ENCODE measurements at places on chromosomes 7 and 10. TPM values are rescaled to one million over a fixed set of nuclear protein-coding genes. Genes with fewer than 3 reads are reported as not detected.

Gene GPR141
- not detected for total RNA-seq

Gene CYP3A4
- total RNA-seq = not detected

Gene PHKG1
- 9.6 TPM for total RNA-seq

- DNase-seq = no peak
These were observed 156.2 kb upstream of the PRSS1 start for GRCh38 chr7:142593106-142593505.

Gene FAM237B
- total RNA-seq = not detected

DNA sequence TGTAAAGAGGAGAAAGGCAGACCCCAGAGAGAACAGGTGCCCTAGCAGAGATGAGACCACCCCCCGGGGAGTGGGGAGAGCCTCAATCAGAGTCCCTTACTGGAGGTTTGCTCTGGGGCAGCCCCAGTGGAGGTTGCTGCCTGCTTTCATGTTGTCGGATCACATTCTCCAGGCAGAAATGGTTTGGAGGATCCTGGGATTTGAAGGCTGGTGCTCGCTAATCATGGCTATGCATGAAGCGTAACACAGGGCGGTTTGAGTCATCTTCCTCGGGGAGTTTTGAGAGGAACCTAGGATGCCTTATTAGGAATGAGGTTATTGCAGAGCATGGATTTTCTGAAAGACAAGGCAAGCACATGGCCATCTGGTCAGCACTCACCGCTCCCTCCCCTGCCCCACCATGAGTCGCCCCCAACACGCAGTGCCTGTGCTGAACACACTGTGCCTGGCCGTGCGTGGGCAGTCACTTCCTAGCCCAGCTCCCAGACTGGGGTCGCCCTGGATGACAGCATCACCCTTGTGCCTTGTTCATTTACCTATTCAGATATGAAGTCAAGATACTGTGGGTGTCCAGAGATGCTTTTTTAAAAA is 319.9 kb downstream of the DPP6 start:
- DNase-seq = no peak

- DNase-seq = no peak
These were observed 199.8 kb downstream of the MAD1L1 start for GRCh38 chr7:2032876-2033407.

Gene ACBD5
- total RNA-seq = 25.8 TPM

- no peak for DNase-seq
These were observed 243.5 kb downstream of the ADK start for GRCh38 chr10:74394416-74394969.

Gene SPDYE1
- total RNA-seq = not detected

DNA sequence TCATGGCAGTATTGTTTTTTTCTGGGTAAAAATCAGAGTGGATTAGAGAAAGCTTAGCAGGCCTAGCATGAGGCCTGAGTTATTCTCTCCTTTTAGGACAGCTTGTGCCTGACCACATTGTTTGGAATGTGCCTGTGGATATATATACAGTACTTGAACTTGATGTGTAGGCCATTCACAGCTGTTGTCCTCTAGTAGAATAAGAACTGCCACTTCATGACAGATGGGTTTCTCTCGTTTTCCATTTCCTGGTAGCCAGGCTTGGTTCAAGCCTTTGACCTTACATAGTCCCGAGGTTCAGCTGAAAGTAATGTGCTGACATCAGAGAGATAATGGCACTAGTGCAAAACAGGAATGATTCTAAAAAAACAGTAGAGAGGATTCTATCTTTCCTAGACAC is 473.9 kb downstream of the AUTS2 start:
- DNase-seq = no peak

DNA sequence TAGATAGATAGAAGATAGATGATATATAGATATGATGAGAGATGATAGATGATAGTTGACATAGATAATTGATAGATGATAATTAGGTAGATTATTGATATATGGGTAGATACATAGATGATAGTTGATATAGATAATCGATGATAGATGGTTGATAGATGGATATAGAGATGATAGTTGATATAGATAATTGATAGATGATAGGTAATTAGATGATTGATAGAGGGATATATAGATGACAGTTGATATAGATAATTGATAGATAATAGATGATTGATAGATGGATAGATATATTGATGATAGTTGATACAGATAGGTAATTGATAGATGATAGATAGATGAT is 72.3 kb downstream of the PRR15 start:
- no peak for DNase-seq

Gene SUN3
- not detected for total RNA-seq

GRCh38 chr10:7487528-7487927 is 76.7 kb upstream of the SFMBT2 start:
- DNase-seq = no peak

GRCh38 chr10:16470747-16471146 is 33.9 kb downstream of the PTER start:
- DNase-seq = peak; percentile 9

Gene PRLHR
- not detected for total RNA-seq

GRCh38 chr10:42911359-42911758 is 128.8 kb downstream of the BMS1 start:
- DNase-seq = no peak

Gene BUD23
- 129 TPM for total RNA-seq

DNA sequence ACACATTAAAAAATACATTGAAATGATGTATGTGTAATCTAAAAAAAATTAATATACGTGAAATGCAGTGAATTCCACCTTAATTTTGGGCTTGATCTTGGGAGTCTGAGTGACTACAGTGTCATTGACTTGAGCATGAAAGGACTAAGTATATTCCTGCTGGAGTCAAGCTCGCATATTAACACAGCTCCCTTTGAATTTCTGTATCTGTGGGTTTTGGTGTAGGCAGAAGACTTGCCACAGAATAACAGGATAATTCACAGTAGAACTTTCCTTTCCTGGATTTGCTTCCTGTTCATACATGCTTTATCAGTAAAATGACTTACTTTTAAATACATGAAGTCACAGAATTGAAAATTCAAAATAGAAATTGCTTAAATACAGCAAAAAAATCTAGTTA is 55.3 kb downstream of the PPP1R9A start:
- DNase-seq = no peak

GRCh38 chr10:69474742-69475432 is 23.6 kb downstream of the TSPAN15 start:
- no peak for DNase-seq

- DNase-seq = no peak
These were observed 5.8 kb upstream of the METTL27 start for GRCh38 chr7:73847941-73848723.

- no peak for DNase-seq
These were observed 51.2 kb upstream of the BMPER start for GRCh38 chr7:33854178-33854577.

Gene RBP3
- not detected for total RNA-seq

GRCh38 chr10:93593254-93593653 is 7.8 kb downstream of the RBP4 start:
- DNase-seq = no peak

DNA sequence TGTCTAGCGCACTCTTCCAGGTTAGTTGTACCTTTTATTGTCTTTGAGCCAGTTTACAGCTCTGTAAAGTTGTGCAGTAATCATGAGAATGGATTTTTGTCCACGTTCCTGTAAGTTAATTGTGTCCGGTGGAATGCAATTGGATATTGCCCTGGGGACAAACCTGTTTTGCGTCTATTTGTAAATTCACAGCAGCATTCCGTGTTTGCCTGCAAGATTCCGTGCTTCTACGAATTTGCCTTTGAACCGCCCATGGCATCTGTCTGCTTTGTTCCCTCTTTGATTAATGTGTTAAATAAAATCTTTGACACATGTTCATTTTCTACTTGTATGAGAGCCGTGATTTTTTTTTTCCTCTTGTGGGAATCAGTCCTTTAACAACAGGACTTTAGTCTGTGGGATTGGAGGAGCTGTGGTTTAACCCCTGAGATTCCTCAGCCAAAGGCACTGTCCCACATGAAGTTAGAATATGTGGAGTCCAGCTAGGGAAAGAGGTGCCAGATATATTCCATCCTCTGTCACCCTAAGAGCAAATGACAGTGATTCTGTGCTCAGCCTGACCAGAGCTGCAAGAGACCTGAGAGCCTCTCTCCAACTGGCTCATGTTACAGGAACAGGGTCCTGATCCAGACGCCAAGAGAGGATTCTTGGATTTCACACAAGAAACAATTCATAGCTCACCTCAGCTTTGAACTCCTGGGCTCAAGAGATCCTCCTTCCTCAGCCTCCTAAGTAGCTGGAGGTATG is 126.3 kb downstream of the COL26A1 start:
- DNase-seq = no peak

DNA sequence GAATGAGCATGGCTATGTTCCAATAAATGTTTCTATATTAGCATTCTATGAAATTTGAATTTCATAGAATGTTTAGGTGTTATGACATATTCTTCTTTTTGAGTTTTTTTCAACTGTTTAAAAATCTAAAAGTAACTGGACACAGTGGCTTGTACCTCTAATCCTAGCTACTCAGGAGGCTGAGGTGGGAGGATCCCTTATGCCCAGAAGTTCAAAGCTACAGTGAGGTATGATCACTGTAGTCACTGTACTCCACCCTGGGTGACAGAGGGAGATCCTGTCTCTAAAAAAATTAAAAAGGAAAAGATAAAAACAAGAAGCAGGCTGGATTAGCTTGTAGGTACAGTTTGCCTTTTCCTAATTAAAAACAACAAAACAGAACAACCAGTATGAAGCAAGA is 95.1 kb downstream of the NRBF2 start:
- DNase-seq = no peak

- no peak for DNase-seq
These were observed 261.6 kb downstream of the CELF2 start for GRCh38 chr10:11279314-11279713.

Gene EGR2
- 6.1 TPM for total RNA-seq

Gene H2BK1
- 1.5 TPM for total RNA-seq

Gene NANOS1
- total RNA-seq = 0.50 TPM

DNA sequence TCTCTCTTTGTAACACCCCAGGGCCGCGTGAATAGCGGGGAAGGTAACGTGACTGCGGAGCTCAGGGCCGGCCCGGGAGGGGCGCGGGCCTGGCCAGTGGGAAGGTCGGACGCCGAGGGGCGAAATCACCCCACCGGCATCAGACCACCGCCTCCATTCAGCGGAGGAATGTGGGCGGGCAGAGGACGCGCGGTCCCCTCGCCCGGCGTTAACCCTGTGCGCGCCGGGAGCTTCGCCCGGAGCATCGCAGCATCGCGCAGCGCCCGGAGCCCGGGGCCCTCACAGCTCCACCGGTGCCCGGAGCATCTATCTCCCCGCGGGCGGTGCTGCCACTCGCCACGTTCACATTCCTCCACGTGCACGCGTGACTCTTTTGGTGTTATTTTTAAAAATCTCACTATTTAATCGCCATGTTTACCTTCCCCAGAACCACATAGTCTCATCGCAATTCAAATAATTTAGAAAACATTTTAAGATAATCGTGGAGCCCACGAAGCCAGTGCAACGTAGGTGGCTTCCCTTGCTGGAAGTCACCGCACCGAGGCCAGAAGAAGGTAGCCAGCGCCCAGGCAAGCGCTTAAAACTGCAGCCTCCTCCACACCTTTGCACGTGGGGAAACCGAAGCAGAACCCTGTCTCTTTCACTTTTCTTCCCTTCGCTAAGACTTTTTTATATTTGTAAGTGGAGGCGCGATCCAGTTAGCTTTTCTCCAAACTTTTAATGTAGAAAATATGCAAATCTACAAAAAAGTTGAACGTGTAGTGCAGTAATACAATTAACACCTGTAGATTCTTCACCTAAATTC is 21.8 kb downstream of the FGFBP3 start:
- DNase-seq = peak; percentile 34

DNA sequence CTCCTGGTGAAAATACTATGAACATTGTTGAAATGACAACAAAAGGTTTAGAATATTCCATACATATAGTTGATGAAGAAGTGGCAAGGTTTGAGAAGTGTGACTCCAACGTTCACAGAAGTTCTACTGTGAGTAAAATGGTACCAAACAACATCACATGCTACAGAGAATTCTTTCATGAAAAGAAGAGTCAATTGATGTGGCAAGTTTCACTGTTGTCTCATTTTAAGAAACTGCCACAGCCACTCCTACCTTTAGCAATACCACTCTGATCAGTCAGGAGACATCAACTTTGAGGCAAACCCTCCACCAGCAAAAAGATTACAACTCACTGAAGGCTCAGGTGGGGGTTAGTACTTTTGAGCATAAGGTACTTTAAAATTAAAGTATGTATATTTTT is 693.3 kb downstream of the GRID1 start:
- no peak for DNase-seq

GRCh38 chr10:52578871-52579405 is 193.6 kb downstream of the MBL2 start:
- DNase-seq = no peak

Gene ASB10
- total RNA-seq = not detected

- no peak for DNase-seq
These were observed 23.1 kb downstream of the GBF1 start for GRCh38 chr10:102268375-102268888.

Gene LBX1
- total RNA-seq = not detected

DNA sequence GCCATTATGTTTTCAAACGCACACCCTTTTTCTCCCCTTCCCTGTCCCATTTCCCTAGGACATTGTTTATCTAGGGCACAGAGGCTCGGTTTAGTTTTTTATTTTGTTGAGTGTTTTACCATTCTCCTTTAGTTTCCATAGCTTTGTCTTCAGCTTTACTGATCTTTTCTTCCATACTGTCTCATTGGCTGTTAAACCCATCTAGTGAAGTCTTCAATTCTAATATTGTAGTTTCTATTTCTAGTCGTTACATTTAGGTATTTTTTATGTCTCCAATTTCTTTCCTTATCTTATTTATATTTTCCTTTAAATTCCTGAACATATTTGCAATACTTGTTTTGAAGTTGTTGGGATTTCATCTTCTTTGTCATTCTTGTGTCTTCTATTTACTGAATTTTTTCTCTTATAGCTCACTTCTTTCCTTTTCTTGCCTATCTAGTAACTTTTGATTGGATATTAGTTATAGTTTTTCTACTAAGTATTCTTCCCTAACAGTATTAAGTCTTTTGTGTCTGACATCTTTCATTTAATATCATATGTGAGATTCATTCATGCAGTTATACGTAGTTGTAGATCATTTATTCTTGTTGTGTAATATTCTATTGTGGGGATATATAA is 41.0 kb upstream of the SH2D4B start:
- no peak for DNase-seq

Gene MUC12
- total RNA-seq = not detected

DNA sequence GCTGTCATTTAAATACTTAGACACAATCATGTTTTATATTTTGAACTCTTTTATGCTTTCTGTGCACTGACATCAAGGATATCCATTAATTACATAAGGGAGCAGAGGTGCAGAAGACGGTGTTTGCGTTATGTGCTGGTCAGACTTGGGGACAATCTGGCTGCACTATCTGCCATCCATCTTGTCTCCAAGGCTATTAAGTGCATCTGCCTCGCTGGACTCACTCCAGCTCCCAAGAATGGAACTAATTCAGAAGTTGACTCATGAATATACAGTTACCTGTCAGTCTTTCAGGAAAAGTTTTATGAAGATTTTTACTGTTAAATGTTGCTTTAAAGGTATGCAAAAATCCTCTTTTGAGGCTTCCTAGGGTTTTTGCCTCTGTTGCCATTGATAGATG is 391.0 kb downstream of the SUGCT start:
- DNase-seq = no peak

- no peak for DNase-seq
These were observed 115.5 kb downstream of the RTKN2 start for GRCh38 chr10:62153191-62153590.

- DNase-seq = no peak
These were observed 628.6 kb upstream of the ANKRD30A start for GRCh38 chr10:36496758-36497157.

Gene BMI1
- 50.3 TPM for total RNA-seq

- no peak for DNase-seq
These were observed 81.1 kb downstream of the PRTFDC1 start for GRCh38 chr10:24871011-24871935.

- DNase-seq = no peak
These were observed 46.9 kb downstream of the KMT2E start for GRCh38 chr7:105060923-105061322.
